Sciatic nerve (tissue), 2 donors: ENCODE measurements at places on chromosomes 7 and 10. TPM values are rescaled to one million over a fixed set of nuclear protein-coding genes. Genes with fewer than 3 reads are reported as not detected.
A peak's percentile ranks its signal among the peaks of the same experiment; 100 is the strongest.

PCBD1 gene
- total RNA-seq, result 41.1 TPM

DNA sequence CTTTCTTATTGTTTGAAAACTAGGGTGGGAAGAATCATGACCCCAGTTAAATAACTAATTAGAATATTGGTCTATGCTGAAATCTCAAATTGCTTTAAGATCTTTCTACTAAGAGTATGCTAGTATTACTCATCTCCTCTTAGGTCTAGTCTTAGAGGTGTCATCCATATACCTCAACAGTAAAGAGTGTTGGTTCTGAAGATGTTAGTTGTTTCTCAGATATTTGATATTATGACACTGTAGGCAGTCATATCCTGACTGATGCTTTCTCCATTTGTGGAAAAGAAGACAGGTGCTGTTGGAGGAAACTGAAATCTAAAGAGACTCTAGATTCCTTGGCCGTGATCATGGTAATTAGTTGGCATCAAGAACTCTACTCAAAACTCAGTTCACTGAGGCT, 21.2 kb downstream of the BPGM start:
- no peak for DNase-seq

DNA sequence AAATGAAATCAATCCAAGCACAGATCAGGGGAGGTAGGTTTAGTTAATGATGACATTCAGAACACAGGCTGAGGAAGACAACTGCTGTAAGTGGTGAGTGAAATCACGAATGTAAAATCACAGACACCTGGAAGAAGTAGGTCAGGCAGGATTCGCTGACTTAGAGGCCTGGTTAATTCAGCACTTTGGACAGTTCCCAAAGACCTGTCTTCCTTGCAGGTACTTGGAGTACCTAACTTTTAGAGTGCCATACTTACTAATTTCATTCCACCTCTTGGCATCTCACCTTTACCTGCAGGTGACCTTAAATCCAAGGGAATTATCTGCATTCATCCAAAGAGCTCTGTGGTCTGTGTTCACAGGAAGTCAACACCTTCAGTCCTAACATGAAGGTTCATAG, 822.3 kb downstream of the PHTF2 start:
- DNase-seq, result no peak

DNA sequence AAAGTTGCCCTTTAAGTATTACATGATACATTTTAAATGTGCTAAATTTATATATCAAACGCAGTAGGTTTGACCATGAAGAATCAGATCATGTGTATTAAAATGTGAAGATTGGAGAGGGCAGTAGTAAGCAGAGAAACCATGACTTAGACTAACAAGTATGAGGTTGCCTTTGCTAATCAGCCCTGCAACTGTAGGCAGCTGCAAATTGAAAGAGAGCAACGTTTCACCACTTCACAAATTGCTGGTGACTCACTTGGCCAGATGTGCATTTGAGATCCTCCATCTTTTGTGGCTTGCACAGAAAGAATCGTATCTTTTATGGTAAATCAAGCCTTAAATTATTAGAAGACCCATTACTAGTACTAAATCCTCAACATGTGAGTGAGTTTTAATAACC, 10.1 kb upstream of the SEMA3A start:
- DNase-seq, result no peak

HOXA4 gene
- 10.0 TPM for total RNA-seq

- DNase-seq, result no peak
Observed at GRCh38 chr7:152451356-152451755, 15.6 kb upstream of the KMT2C start.

FRAT1 gene
- total RNA-seq, result 4.1 TPM

DNA sequence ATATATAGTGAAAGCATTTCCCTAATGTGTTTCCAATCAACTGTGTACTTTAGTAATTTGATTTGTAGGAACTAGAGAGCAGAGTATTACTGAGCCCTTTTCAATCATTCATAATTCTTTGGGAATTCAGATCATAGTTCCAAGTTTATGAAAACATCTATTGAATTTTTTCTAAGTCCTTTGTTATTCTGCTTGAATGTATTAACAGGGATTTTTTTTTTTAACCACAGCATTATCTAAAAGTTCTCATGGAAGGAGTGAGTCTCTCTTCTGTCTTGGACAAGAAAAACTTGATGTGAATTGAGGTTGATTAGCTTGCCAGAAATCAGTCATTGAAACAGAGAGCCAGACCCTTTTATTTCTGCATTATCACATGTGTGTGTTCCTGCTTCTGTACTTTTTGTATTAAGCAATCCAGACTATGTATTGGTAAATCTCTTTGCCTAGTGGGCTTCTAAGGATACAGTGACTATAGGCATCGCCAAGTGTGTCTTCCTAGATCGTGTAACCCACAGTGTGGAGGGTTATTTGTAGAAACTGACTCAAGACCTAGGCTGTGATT, 59.9 kb downstream of the BMPER start:
- DNase-seq, result no peak

GRCh38 chr7:116097365-116098009, 66.9 kb upstream of the TFEC start:
- no peak for DNase-seq

- DNase-seq, result no peak
Observed at GRCh38 chr10:70803775-70804420, 11.8 kb upstream of the SGPL1 start.

DNA sequence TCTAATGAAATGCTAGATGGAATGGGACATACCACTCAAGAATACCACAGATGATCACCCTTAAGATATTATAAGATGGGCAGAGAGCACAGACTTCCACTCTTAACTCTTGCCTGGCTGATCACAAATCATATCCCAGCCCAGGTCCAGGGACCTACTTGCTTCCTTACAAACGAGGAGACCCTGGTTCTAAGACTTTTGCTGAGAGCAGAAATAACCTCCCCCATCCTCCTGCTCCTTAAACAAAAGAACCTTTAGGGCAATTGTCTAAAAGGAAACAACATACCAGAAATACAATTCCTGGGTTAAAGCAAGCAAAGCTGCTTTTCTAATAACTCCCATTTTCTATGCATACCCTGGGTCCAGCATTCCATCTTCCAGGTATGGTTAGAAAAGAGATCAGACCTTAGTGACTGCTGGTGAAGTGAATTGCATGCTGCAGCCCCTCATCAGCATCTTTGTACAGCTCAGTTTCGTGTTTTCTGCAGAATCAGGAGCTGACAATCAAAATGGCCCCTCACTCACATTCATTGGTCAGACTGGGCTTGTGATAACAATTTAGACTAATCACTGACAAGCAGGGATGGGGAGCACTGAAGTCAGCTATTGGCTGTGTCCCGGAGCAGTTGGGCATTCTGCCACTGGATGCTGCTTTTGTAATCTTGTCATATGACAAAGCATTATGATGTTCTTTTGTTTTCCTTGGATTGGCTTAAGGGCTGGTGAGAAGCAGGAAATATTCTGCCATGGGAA, 14.6 kb downstream of the IFIT3 start:
- DNase-seq, result peak; percentile 90

GRCh38 chr7:105454095-105454747, 65.5 kb upstream of the SRPK2 start:
- no peak for DNase-seq

GRCh38 chr7:121285066-121285667, 43.6 kb upstream of the WNT16 start:
- DNase-seq, result no peak

GRCh38 chr7:38452681-38453108, 178.5 kb downstream of the AMPH start:
- DNase-seq, result no peak
